ENCODE measurements at places on chromosomes 4 and X. TPM values are rescaled to one million over a fixed set of nuclear protein-coding genes. Genes with fewer than 3 reads are reported as not detected.
A peak's percentile ranks its signal among the peaks of the same experiment; 100 is the strongest.

GRCh38 chrX:118523920-118524319, 28.3 kb downstream of the DOCK11 start:
- no peak for DNase-seq

GRCh38 chr4:111410571-111410970, 734.7 kb upstream of the FAM241A start:
- DNase-seq, result no peak

- no peak for DNase-seq
Observed at GRCh38 chr4:17380347-17380746, 131.5 kb downstream of the QDPR start.

GRCh38 chrX:155027509-155028066, 944 bp downstream of the FUNDC2 start:
- peak; percentile 7 for DNase-seq

GRCh38 chr4:184406958-184407391, 67.4 kb downstream of the IRF2 start:
- no peak for DNase-seq

TMEM271 gene
- total RNA-seq, result not detected

CYBB gene
- total RNA-seq, result 0.20 TPM

All from MG63 (cell line).